ENCODE measurements at places on chromosomes 7 and 10.

DNA sequence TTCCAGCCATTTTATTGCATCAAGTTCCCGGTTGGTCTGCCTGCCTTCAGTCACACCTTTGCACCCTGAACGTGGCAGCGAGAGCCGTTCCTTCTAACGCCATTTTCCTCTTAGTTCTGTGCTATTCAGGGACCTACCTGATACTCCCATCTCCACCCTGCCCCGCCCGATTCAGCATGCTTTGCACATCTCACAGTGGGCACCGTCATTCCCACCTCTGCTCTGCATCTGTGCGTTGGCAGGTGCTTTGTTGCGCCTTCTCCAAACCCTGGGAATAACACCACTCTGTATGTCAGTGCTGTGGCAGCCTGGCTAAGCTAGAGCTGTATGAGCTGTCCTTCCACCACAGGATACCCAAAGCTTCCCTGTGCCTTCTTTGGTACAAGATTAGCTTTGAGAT is 96.8 kb downstream of the ACTR3B start:
- no peak for DNase-seq

- no peak for DNase-seq
Observed at GRCh38 chr10:82683945-82684344, 809.0 kb downstream of the NRG3 start.

- no peak for DNase-seq
Observed at GRCh38 chr10:73911553-73912004, 647 bp downstream of the PLAU start.

DNA sequence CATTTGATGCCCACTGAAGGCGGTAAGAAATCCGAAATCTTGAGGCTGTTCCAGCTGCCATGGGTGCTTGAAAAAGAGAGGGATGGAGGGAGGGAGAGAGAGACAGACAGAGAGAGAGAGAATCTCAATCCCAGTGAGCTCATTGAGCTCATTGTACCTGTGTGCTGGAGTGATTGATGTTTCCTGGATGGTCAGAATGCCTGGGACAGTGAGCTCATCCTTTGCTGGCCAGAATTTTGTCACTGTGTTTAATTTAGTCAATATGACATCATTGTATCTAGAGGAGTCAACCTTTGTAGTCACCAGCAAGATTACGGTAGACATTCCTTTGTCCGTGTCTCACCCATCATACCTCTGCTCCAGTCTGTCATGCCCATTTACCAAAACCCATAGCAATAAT is 625.4 kb upstream of the POM121L12 start:
- DNase-seq = no peak

GRCh38 chr10:113058523-113059370 is 108.7 kb downstream of the TCF7L2 start:
- DNase-seq = no peak

- no peak for DNase-seq
Observed at GRCh38 chr10:6024334-6024682, 37.9 kb downstream of the IL2RA start.

DNA sequence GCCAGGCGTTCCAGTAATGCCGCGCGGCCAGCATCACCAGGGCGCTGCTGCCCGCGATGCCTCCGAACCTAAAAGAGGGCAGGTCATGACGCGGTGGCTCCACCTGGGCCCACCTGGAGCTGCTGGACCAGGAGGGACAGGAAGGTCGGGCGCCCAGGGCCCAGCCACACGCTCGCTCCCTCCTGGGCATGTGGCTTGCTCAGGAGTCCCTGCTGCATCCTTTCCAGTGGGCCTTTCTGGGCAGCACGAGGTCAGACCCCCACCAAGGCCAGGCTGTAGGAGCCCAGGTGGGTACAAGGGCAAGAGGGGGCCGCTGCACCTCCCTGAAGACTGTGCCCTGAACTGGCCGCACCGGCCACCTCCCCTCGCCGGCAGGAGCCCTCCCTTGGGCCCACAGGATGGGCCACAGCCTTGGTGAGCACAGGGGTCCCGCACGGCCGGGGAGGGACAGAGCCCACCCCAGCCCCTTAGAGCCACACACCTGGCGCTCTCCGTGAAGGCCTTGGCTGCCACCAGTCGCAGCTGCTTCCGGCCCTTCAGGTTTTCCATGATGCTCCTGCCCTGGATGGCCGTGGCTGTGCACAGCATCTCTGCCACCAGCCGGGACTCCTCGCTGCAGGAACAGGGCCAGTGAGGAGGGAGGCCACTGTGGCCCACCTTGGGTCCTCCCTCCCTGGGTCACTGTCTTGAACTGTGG is 43.2 kb downstream of the CFAP46 start:
- no peak for DNase-seq

DNA sequence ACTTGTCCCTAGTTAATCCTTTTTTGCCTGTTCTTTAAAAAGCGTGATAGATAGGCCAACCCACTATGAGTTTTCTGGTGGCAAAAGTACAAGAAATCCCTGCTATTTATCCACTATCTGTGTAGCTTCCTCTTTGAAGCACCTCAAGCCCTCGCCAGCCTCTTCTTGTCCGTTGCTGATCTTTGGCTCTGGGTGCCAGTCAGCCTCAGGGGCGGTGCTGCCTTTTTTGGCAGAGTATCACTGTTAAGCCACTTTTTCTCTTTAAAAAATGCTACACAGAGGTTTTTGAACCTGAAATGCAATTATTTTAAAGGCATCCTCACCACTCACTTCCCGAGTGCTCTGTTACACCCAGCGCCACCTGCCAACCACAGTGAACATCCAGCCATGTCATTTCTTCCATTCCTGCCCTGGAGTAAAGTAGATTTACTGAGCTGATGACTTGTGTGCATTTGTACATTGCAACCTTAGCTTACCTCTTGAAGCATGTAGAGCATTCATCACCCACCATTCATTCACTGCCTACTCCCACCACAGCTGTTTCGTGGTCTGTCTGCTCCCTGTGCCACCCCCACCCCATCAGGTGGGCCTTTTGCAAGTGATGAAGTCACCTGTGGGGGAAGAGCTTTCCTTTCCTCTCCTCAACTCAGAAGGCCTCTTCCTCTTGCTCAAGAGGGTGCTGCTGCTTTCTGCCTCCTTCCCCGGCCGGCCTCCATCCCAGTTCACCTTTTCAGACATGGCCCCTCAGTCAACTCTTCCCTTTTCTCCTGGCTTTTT is 414.2 kb upstream of the GALNT17 start:
- no peak for DNase-seq
